ENCODE measurements at places on chromosomes 12 and 14. TPM values are rescaled to one million over a fixed set of nuclear protein-coding genes. Genes with fewer than 3 reads are reported as not detected.

The SMOC1 gene
- total RNA-seq, result not detected

The HAL gene
- total RNA-seq, result 2.1 TPM

The LTBP2 gene
- total RNA-seq, result 0.15 TPM

The ANP32D gene
- not detected for total RNA-seq

The DAO gene
- total RNA-seq, result not detected
